ENCODE measurements at places on chromosomes 2 and 18.

DNA sequence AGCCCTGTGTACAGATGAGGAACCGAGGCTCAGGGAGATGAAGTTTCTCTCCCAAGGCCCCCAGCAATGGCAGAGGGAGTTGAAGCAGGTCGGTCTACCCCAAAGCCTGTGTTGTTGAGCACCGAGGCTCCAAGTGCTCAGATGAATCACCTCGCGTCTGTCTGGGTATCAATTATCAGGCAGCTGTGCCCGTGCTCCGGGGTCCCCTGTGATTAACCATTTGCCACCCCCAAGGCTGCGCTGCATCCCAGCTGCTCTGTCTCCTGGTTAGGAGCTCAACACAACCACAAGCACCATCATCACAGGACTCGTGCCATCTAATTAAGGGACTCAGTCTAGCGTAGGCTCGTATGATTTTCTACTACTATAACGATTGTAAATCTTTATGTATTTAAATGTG lies 27.1 kb downstream of the LIPG start:
- DNase-seq = no peak

DNA sequence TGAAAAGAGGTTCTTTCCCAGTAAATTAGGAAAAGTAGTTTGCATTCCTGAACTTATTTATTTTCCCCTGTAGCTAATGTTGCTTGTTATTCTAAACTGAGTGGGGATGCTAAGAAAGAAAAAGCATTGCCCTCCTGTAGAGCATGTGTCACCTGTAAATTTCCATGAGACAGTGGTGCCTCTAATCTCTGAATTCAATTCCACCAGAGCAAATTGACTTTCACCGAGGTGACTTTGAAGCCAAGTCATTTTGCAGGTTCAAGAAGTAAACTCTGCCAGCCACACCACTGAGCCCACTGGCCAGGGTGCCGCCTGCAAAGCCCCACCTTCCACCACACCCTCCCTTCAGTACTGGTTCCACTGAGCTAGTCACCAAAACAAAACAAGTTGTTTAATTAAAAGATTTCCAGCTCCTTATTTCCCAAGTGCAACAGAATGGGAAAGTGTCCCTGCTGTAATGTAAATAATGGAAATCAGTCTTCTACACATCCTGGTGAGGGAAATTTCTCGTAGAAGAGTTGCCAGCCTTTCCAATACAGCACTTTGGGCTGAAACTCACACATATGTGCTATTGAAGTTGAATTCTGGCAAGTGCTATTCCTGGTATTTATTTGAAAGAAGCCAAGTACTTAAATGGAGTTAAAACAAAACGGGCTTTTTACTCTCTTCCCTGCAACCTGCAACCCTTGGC lies 254.8 kb downstream of the RNF152 start:
- DNase-seq = no peak

DNA sequence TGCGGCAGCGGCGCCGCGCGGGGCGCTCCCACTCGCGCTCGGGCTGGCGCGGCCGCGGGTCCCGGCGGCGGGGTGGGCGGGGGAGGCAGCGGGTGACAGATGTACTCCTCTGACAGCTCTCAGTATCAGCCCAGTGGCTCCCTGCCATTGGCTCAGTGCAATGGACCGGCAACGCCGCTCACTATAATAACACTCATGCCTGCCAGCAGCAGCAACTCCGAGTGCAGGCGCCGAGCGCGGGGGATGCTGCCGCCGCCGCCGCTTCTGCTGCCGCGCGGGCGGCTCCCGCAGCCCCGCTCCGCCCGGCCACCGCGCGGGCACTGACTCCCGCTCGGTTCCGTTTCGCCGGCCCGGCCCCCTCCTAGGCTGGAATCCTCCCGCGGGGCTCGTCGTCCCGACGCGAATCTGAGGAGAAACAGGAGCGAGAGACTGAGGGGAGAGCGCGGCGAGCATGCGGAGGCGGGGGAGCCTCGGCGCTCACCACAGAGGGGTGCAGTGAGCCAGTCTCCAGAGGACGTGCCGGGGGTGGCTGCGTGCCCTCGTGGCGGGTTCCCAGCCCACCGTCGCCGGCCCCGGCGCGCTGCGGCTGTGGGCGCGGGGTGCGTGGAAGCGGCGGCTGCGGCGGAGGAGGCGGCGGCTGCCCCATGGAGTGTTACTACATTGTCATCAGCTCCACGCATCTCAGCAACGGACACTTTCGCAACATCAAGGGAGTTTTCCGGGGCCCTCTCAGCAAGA lies at the start of gene ZNF804A:
Gene ZNF804A, plus strand, starts transcription at position 214 of the 738 bp plus-strand sequence. Its CDS starts 431 bp downstream, at position 645.
- DNase-seq = no peak

GRCh38 chr2:16640867-16641266 lies 24.8 kb downstream of the CYRIA start:
- DNase-seq = no peak

DNA sequence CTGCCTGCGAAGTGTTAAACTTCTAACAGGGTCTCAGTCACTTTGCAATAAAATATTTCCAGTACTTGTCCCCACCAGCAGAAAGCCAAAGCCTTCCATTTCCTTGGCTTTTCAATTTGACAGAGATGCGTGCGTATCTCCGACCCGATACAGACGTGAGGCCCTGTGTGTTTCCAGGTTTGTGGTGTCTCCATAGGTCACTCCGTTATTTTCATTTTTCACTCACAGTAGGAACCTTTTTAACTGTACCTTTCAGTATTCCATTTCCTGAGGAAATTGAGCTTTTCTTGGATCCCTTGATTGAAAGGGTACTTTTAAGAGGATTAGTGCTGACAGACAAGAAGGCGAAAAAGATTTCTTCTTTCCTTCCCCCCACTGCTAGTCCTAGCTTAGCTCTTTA lies 116.3 kb upstream of the TTN start:
- DNase-seq = no peak

GRCh38 chr2:202141329-202141947 lies 68.4 kb downstream of the KIAA2012 start:
- no peak for DNase-seq

- no peak for DNase-seq
These were observed 67.7 kb downstream of the SLC40A1 start for GRCh38 chr2:189512879-189513278.

GRCh38 chr2:105777031-105777482 lies 32.3 kb downstream of the NCK2 start:
- DNase-seq = no peak

GRCh38 chr2:226325526-226325925 lies 474.1 kb downstream of the IRS1 start:
- DNase-seq = no peak

DNA sequence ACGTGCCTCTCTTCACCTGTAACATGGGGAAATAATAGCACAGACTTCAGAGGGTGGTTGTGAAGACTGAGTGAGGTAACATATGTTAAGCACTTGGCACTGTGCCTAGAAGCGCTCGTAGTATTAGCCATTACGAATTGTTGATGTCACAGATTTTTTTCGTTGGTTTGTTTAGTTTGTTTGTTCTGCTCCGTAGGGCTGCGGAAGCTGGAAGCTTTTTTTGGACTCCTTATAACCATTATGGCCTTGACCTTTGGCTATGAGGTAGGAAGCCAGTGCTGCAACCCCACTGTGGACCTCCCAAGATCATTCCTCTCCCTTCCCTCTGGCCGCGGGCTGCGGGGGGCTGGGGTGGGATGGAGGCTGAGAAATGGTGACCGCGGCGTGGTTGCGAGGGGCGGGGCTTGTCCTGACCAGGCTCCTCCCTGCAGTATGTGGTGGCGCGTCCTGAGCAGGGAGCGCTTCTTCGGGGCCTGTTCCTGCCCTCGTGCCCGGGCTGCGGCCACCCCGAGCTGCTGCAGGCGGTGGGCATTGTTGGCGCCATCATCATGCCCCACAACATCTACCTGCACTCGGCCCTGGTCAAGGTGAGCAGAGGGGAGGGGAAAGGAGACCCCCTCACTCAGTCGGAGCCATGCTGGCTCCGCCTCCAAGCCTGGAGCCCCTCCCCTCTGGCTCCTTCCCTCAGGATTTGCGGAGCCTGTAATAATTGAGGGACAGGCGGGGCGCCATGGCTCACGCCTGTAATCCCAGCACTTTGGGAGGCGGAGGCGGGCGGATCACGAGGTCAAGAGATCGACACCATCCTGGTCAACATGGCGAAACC lies 5.5 kb downstream of the SLC11A1 start:
- DNase-seq = no peak

GRCh38 chr2:40401896-40402295 lies 50.0 kb downstream of the SLC8A1 start:
- DNase-seq = no peak

GRCh38 chr2:8087480-8087840 lies 594.4 kb upstream of the ID2 start:
- DNase-seq = no peak

GRCh38 chr2:46849721-46850556 lies 65.7 kb downstream of the MCFD2 start:
- no peak for DNase-seq

DNA sequence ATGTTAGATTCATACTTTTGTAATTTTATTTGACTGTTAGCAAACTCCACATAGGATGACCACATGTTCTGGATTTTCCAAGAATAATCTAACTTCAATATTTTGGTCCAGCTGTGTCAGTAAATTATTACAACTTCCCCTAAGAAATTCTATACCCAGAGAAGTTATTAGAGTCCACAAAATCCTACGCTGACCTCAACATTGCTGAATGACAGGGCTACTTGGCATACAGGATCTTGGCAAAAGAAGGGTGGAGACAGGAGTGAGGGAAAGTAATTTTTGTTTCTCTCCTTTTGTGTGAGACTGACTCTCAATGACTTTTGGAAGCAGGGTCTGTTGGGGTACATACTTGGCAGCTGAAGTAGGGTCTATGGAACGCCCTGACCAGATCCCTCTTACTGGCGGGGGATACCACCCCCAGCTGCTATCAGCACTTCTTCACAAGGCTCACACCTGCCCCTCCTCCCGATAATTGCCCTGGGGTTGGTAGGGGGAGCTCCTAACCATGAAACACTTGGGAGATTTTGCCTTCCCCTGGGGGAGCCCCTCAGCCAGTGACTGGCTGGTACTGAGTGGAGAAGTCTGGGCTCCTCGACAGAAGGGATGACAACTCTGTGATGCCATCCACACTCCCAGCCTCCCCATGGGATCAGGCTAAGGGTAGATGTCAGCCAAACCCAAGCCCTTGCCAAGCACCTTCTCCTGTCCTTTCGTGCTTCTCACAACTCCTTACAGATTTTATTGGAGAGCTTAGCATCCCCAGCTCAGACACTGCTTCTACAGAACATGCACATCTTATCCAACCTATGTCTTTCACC lies 110.6 kb upstream of the FHL2 start:
- DNase-seq = no peak

GRCh38 chr2:68905116-68905515 lies 33.9 kb upstream of the BMP10 start:
- no peak for DNase-seq

DNA sequence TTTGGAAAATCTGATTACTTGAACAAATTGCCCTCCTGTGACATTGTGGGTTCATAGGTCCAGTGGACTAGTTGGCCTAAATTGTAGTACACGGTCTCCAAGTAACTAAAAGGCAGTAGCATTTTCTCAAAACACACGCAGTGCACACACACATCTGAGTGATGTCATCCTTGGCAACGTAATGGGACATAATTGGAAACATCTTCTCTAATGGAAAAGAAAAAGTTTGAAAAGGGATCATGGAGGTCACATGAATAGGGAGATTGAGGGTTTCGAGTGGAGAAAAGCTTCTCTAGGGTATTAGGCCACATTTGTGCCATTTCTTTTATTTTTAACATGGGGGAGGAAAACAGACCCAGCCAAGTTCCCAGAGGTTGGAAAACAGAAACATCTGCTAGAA lies 93.3 kb downstream of the MAP4K4 start:
- no peak for DNase-seq

- DNase-seq = no peak
These were observed 591.2 kb downstream of the RNF144A start for GRCh38 chr2:7508296-7508943.

GRCh38 chr18:40864846-40865245 lies 1090.2 kb upstream of the PIK3C3 start:
- DNase-seq = no peak

DNA sequence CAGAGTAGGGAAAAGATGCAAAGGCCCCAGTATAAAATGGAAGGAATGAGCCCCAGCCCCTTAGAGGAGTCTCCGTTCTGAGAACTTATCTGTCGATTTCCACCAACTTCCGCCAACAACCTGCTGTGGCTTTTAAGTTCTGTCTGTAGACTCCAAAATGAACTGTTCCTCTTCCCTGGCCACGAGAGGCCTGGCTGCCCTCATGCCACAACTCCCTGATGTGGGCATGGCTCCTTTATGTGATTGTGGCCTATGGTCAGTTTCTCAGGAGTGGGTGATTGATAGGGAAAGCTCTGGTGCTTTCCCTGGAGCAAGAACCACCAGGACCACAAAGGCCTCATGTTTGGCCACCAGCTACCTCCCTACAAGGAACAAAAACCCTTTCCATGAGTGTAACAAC lies 18.8 kb upstream of the CD207 start:
- no peak for DNase-seq

DNA sequence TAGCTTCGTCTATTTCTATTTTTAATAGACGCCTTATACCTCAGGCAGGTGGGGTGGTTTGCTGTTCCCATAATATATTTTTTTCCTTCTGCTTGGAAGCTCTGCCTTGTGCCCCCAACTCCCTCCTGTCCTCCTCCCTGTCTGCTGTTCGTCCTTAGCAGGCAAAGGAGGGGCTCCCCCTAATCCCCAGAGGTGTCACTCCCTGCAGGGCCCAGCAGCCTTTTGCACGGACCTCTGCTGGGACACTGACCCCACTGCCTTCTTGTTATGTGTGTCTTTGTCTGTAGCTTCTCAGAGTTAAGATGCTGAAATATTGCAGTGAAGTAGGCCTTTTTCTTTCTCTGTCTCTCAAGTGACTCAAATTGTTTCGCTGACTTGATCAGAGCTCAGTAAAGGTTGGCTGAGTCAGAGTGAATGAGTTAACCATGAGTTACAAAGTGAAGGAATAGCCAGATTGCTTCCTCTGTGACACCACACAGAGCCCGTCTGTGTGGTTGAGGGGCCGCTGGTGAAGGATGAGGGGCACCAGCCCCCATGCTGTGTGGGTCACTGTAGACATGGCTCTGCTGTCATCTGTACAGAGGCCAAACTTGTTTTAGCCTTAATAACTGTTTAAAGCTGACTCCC lies 47.7 kb downstream of the PRKCE start:
- no peak for DNase-seq

- DNase-seq = no peak
These were observed 543.5 kb downstream of the METTL4 start for GRCh38 chr18:2027756-2028155.

DNA sequence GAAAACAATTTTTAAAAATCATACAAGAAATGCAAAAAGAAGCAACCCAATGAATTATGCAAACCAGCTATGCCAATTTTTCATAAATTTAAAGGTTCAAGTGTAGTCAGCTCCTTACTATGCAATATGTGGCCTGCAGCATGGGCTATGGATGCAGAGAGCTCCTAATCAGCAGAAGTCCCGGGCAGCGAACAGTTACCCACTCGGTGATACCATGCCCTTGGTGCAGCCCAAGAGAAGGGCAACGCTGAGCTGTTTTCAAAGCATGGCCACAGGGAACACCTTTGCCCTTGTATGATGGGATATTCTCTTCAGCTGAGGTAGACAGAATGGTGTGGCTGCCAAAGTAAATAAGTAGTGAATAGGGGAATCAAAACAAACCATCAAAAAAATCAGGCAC lies 17.3 kb upstream of the ARL5A start:
- DNase-seq = no peak
